ENCODE measurements at places on chromosomes 3 and 15.

DNA sequence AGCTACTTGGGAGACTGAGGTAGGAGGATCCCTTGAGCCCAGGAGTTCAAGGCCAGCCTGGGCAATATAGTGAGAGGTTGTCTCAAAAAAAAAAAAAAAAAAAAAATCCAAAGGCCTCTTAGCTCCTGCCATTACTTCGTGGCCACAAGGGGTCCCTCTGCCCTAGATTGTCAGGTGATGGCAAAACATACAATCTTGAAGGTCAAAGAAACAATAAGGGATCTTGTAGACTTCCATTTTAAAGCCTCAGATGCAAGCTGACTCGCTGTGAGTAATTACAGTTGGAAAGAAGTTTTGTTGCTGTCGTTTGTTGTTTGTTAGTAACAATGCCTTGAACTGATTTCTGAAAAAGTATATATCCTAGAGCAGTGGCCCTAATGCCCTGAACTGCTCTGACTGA is 55.9 kb upstream of the PLCL2 start:
- peak; percentile 66 for DNase-seq

GRCh38 chr3:56976651-56977560 is 83.6 kb upstream of the SPATA12 start:
- peak; percentile 25 for DNase-seq

DNA sequence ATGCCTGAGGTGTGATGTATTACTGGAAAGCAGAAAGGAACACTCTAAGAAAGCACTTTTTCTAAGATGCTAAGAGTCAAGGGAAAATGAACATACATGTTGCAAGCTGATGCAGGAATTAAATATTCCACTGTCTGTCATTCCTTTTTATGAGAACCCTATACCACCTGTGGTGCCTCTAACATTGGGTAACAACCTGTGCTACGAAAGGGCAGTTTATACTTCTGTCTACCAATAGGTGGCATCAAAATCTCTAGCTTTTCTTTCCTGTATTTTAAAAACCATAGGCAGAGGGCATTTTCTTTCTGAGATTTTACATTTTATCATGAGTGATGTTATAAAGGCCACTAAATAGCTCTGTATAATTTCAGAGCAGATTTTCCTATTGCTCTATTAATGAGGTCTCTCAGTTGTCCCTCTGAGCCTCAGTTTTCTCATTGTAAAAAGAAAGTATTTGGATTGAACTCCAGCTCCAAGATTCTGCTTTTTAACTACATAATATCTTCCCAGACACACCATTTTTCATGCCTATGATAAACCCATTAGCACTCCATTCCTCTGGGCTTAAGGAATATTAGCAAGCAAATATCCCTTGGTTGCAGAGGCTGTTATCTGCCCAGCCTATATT is 3.5 kb upstream of the CPNE4 start:
- peak; percentile 20 for DNase-seq

GRCh38 chr3:38247366-38248035 is 18.1 kb upstream of the SLC22A13 start:
- DNase-seq: peak; percentile 42

GRCh38 chr3:181558870-181559269 is 152.9 kb upstream of the SOX2 start:
- peak; percentile 15 for DNase-seq

DNA sequence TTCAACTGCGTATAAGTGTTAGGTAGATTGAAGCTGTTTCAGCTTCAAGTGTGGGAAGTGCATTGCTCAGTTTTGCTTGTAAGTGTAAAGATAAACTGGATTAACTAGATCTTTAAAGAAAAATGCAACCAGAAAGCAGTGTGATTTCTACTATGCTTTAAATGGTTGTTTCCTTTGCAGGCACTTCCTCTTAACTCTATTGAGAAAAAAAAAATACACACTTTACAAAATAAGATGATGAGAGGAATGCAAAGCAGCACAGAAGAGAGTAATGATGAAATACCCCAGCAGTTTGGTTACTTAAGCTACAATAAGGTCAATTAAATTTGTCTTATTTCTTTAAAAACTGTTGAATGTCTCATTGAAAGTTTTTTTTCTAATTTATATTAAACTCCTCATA is 40.8 kb downstream of the DPH6 start:
- no peak for DNase-seq

DNA sequence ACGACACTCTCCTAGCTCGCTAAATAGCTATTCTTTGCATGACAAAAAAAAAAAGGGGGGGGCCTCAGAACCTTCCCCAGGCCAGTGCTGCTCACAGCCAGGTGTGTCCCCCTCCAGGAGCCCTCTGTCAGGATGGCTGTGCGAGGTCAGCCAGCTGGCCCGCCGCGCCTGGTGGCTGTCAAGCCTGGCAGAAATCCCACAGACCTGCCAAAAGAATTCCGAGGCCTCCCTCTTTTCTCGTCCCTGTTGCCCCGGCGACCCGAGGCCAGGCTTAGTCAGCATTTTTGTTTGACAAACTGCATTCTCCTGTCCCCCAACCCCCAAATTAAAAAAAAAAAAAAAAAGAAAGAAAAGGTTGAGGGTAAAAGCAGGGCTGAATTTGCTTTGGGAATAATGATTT is 61.9 kb downstream of the TM4SF4 start:
- peak; percentile 68 for DNase-seq

DNA sequence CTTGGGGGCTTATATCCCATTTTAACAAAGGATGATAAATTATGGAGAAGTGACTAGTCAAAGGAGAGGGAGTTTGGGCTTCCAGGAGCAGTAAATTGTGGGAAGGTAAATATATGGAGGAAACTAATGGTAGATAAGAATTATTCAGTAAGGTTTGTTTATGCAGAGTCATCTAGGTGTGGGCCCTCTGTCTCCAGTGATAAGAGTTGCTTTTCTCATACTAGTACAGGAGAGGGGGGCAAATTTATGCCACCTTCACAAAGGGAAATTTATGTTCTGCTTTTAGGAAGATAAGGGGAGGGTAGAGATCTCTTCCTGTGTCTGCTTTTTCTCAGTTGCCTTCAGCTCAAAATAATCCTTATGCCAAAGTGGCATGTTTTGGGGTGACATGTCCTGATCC is 383.7 kb upstream of the PPP2R3A start:
- DNase-seq: no peak
